ENCODE measurements at places on chromosomes 5 and 9.

GRCh38 chr5:180755601-180756000 is 15.7 kb upstream of the OR2Y1 start:
- DNase-seq: no peak

DNA sequence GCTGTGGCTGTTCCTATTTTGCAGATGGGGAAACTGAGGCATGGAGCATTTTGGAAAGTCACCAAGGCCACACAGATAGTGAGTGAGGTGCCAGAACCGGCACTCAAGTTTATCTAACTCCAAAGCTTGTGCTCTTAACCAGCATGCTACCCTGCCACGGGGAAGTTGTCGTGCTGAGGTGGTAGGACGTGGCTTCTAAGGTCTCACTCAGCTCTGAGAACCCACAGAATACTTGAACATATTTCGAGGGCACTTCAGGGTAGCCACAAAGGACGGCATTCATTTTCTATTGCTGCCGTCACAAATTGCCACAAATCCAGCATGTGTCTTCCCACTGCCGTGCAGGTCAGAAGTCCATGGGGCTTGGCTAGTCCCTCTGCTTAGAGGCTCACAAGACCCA is 116.7 kb downstream of the OLFM1 start:
- DNase-seq: no peak

DNA sequence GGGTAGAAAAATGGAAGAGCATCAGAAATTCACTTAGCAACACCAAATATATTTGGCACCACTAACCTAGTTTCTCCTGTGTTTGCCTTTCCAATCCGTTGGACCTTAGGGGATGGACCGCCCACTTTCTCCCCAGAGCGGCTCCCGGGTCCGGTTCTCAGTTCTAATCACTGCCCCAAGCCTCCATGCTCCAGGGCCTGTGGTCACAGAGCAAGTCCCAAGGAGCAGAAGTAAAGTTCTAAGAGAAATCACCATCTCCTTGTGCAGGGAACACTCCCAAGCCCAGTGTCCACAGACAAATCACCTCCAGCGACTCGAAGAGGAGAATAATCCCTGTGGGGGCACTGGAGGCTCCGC is 728 bp upstream of the SLC1A1 start:
- DNase-seq: peak; percentile 63

DNA sequence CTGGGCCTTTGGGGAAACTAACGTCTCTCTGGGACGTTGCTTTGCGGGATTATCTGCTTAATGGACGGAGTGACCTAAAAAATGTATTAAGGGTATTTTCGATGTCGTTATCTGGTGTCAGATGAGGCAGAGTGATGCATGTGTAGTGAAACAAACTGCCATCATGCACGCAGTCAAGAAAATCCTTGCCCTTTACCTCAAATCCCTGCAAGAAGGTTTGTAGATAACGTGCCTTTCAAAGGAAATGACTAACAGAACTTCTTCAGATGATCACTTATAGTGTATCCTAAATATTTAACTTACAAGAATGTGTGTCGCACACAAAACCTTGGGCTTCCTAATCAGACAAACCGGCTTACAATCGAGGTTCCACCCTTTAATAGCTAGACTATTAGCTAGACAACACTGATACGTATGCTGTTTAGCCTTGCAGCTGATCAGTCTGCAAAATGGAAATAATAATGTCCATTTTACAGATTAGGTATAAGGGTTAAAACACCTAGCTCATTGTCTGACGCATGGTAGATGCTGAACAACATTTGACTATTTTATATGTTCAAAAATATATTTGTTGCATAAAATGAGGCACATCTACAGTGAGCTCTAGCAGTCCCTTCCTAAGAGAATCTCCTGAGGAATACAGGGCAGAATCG is 541 bp upstream of the TBCA start:
- DNase-seq: no peak

DNA sequence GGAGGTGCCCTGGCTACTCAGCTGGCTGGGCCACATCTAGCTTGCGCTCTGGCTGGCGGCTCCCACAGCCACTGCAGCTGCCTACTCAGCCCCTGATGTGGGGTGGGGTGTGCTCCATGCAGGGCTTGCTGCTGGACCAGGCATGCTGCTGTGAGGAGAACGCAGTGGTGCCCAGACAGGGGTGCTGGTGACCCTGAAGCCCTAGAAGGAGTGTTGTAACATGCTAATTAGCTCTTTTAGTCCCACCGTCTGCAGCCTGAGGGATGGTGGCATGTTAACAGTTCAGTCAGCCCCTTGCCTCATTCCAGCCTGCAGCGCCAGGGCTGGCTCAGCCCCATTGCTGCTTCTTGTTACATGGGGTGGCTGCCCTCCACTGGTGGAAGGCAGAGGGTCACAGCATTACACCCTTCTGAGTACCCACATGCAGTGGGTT is 642.3 kb downstream of the DMRTA1 start:
- no peak for DNase-seq

All from dermis blood vessel endothelial cell (primary cell).